ENCODE measurements at places on chromosomes 4 and X. TPM values are rescaled to one million over a fixed set of nuclear protein-coding genes. Genes with fewer than 3 reads are reported as not detected.

DNA sequence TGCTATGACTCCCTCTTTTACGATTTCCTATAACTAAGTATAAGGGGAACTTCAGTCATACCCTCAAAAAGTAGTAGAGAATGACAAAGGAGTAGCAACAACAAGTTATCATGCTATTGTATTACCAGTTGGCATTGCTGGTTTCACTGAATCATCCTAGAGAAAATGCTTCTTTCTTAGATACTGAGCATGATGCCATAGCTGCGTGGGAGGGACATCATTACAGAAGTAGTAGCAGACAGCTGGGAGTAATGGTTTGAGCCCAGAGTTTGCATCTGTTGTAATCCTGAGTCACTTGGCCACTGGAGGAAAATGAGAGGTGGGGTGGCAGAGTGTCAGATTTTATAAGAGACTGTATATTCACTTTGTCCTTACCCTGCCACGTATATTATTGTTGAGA is 38.6 kb downstream of the MTMR1 start:
- H3K27ac ChIP-seq: no peak overlapping the region
- H3K4me3 ChIP-seq: no peak overlapping the region
- H3K36me3 ChIP-seq: peaks cover 81% of the 10 kb centered on the region
- no peaks in the 10 kb centered on the region for H3K4me1 ChIP-seq
- no peak for DNase-seq
- no peaks in the 10 kb centered on the region for H3K27me3 ChIP-seq

DNA sequence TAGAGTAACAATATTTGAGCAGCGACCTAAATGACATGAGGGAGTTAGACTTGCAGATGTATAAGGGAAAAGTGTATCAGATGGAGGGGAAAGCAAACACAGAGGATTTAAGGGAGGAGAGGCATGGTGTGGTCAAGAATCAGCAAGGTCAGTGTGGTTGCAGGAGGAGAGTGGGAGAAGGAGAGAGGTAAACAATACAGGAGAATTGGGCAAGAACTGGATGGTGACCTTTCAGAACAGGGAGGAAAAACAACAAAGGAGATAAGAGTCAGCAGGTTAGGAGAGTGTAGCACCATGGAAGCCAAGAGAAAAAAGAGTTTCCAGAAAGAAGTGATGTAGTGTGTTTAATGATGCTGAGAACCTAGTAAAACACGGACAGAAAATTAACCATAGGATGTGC is 178.5 kb downstream of the PAPSS1 start:
- DNase-seq: no peak
- H3K4me3 ChIP-seq: no peak overlapping the region
- no peak overlapping the region for H3K27ac ChIP-seq
- H3K36me3 ChIP-seq: no peaks in the 10 kb centered on the region
- H3K27me3 ChIP-seq: no peaks in the 10 kb centered on the region
- H3K4me1 ChIP-seq: no peaks in the 10 kb centered on the region

DNA sequence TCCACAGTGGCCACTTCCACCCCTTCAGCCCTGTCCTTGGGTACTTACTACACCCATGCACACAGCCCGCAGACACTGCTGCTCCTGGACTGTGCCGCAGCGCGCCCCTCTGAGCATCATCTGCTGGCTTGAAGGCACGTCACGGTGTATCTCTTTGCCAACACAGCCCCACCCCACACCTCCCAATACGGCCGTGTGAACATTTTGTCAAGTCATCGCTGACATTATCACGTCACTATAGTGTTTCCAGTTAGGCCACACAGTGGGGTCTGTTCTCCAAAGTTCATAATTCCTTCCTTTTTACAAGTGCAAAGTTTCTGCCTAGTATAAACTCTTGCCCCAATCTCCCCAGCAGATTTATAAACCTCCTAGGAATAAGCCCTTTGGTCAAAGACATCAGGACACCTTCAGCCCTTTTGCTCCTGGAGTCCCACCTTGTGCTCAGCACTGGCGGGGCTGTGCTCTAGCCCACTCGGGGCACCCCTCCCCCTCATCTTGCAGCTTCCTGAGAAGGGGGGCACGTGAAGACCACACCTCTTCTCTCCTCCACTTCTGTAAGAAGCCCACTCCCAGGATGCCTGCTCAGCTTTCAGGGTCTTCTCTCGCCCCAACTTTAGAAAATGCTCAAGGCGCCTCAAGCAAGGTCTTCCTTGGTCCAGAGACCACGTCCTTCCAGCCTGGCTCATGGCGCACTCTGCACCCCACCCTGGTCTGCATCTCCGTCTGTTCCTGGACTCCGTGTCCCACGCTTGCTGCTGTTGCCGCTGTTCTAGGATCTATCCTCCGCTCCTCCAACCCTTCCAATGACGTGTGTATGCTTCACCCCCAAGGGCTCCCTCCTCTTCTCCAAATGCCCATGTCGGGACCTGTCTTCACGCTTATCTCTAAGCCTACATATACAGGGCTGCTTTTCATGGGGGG is 7.2 kb downstream of the FAM53A start:
- H3K36me3 ChIP-seq: no peaks in the 10 kb centered on the region
- no peak overlapping the region for H3K27ac ChIP-seq
- H3K27me3 ChIP-seq: no peaks in the 10 kb centered on the region
- no peaks in the 10 kb centered on the region for H3K4me1 ChIP-seq
- no peak overlapping the region for H3K4me3 ChIP-seq

DNA sequence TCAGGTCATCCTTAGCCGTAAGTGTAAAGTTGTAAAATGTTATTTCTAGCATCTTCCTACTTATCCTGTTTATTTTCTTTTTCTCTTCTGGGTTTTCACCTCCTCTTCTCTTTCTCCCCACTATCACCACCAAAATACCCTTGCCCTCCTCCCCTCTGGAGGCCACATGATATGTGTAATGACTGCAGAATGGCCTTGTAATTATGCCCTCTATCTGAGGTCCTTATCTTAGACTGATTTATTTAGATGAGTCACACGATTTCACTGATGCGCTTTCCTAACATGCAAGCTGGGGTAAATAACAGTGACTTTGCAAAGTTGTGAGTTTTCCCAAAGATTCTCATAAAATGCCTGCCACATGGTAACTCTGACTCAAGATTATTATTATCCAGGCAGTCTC is 231.8 kb upstream of the GPRIN3 start:
- H3K27me3 ChIP-seq: no peaks in the 10 kb centered on the region
- H3K36me3 ChIP-seq: no peaks in the 10 kb centered on the region
- DNase-seq: no peak
- H3K4me3 ChIP-seq: no peak overlapping the region
- no peaks in the 10 kb centered on the region for H3K4me1 ChIP-seq
- no peak overlapping the region for H3K27ac ChIP-seq

DNA sequence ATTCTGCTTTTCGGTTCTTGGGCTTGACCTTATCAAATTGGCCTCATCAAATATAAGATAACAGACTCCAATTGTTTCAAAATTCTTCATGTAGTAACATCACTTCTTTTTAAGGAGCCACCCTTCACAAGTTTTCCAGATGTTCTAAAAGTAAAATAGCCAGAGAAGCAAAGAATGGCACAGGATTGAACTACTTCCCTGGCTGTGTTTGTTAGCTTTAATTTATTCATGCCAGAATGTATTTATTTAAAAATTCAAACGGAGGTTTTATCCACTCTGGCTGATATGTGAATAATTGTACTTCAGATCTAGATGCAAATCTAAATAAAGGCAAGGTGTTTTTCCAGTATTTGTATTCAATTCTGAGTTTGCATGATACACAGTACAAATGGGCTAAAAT is 581.3 kb upstream of the TENM3 start:
- H3K27me3 ChIP-seq: no peaks in the 10 kb centered on the region
- H3K4me3 ChIP-seq: no peak overlapping the region
- DNase-seq: no peak
- peaks cover 10% of the 10 kb centered on the region for H3K4me1 ChIP-seq
- no peak overlapping the region for H3K27ac ChIP-seq
- no peaks in the 10 kb centered on the region for H3K36me3 ChIP-seq

DNA sequence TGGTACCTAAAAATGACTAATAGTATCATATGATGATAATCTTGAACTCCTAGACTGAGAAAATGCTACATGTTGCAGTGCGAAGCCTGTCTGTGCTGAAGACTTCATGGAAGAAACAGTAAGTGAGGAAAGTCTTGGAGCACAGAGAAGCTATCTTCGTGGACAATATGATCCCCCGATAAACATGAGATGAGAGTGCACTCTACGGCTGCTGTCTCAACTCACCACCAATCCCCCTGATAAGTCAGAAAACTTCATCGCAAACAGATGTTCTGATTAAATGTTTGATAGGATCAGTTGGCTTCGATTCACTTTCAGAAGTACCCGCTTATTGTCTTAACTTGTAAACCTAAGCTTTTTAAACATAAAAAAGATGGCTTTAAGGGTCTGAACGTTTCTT is 130.2 kb downstream of the ELOVL6 start:
- no peaks in the 10 kb centered on the region for H3K36me3 ChIP-seq
- no peak overlapping the region for H3K27ac ChIP-seq
- DNase-seq: no peak
- H3K4me3 ChIP-seq: no peak overlapping the region
- no peaks in the 10 kb centered on the region for H3K4me1 ChIP-seq

- peak overlapping the region; percentile 91 for H3K27ac ChIP-seq
- peaks cover 19% of the 10 kb centered on the region for H3K4me1 ChIP-seq
- H3K36me3 ChIP-seq: no peaks in the 10 kb centered on the region
- H3K4me3 ChIP-seq: peak overlapping the region; percentile 91
- DNase-seq: no peak
Measured at GRCh38 chr4:2842687-2843262, 869 bp upstream of the ADD1 start.

- H3K27me3 ChIP-seq: no peaks in the 10 kb centered on the region
- no peaks in the 10 kb centered on the region for H3K36me3 ChIP-seq
- no peak overlapping the region for H3K4me3 ChIP-seq
- H3K27ac ChIP-seq: no peak overlapping the region
Measured at GRCh38 chr4:60443796-60444195, 756.3 kb upstream of the ADGRL3 start.

DNA sequence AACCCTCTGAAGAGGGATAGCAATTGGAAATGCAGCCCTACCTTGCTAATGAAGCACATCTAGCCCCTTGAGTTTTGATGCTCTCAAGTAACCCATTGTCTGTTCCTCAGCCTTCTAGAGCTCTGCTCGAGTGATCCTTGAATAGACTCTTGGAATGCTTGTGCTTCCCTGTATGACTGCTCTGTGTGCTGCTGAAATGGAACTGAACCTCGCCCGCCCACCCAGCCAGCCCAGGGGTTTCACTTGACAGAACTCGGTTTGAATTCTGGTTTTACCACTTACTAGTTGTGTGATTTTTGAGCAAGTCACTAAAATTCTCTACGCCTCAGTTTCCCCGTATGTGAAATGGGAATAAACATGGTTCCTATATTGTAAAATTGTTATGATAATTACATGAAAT is 77.1 kb downstream of the MID2 start:
- no peaks in the 10 kb centered on the region for H3K27me3 ChIP-seq
- H3K27ac ChIP-seq: no peak overlapping the region
- no peak for DNase-seq
- no peaks in the 10 kb centered on the region for H3K4me1 ChIP-seq
- H3K4me3 ChIP-seq: no peak overlapping the region

GRCh38 chrX:34778916-34779315 is 121.8 kb upstream of the TMEM47 start:
- H3K36me3 ChIP-seq: no peaks in the 10 kb centered on the region
- no peaks in the 10 kb centered on the region for H3K27me3 ChIP-seq
- no peak for DNase-seq
- H3K4me1 ChIP-seq: no peaks in the 10 kb centered on the region
- H3K27ac ChIP-seq: no peak overlapping the region
- no peak overlapping the region for H3K4me3 ChIP-seq

DNA sequence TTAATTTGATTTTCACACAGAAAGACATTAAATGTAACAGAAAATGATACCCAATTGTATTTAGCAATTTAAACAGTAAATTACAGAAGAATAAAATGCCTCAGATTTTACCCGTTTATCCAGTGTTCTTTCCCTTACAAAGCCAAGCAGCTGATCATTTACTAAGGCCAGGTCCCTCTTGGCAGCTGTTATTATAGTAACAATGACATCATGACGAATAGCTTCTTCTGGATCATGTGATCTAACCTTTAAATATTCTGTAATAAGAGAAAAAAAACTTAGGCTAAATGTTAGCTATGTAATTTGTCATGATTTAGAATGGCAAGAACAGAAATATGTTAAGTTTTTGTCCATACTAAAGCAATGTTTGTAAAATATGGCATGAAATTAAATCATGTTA is 69.4 kb downstream of the PDS5A start:
- no peak overlapping the region for H3K27ac ChIP-seq
- H3K4me1 ChIP-seq: no peaks in the 10 kb centered on the region
- no peak overlapping the region for H3K4me3 ChIP-seq
- no peaks in the 10 kb centered on the region for H3K27me3 ChIP-seq

DNA sequence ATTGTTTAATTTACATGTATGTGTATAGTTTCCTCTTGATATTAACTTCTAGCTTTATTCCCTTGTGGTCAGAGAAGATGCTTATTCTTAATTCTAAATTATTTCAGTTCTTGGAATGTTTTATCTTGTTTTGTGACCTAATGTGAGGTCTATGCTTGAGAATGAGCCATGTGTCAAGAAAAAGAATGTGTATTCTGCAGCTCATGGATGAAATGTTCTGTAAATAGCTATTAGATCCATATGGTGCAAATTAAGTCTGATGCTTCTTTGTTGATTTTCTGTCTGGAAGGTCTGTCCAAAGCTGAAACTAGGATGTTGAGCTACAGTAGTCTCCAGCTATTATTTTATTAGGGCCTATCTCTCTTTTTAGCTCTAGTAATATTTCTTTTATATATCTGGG is 187.3 kb upstream of the RASGEF1B start:
- no peak for DNase-seq
- no peaks in the 10 kb centered on the region for H3K27me3 ChIP-seq
- H3K4me3 ChIP-seq: no peak overlapping the region
- peaks cover 9% of the 10 kb centered on the region for H3K4me1 ChIP-seq
- H3K36me3 ChIP-seq: no peaks in the 10 kb centered on the region
- H3K27ac ChIP-seq: no peak overlapping the region

GRCh38 chr4:25030277-25031076 is at the start of gene LGI2:
Gene LGI2, minus strand, starts transcription at chr4:25030946. Its CDS starts 253 bp downstream, at chr4:25030693.
- DNase-seq: peak; percentile 69
- no peaks in the 10 kb centered on the region for H3K36me3 ChIP-seq

DNA sequence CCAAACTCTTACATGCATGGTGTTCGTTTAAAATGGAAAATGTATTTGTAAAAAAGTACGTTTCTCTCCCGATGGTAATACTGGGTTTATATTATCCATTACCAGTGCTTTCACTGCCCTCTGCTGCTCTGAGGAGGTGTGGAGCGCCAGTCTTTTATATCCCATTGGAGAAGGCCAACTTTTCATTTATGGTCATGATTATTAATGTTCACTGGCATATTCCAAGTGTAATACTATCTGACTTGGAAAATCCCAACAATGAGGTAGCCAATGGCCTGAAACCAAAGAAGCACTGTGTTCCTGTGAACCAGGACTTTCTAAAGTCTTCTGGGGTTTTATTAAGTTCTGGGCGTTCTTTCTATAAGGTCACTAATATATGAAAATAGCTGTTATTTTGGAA is 80.7 kb downstream of the SYNPO2 start:
- H3K4me3 ChIP-seq: no peak overlapping the region
- H3K27me3 ChIP-seq: no peaks in the 10 kb centered on the region
- H3K36me3 ChIP-seq: no peaks in the 10 kb centered on the region
- peak overlapping the region; percentile 74 for H3K27ac ChIP-seq
- H3K4me1 ChIP-seq: peaks cover 83% of the 10 kb centered on the region
- no peak for DNase-seq

SORCS2 gene
- 5.1 TPM for total RNA-seq

STBD1 gene
- total RNA-seq: 25.5 TPM

ADGRA3 gene
- 23.2 TPM for total RNA-seq

DDX53 gene
- total RNA-seq: not detected

TRPC3 gene
- total RNA-seq: 0.20 TPM

C1QTNF7 gene
- total RNA-seq: 1.7 TPM

TMPRSS11F gene
- total RNA-seq: not detected

EDNRA gene
- total RNA-seq: 20.5 TPM

POU3F4 gene
- total RNA-seq: not detected

CFAP299 gene
- total RNA-seq: not detected

OR13H1 gene
- total RNA-seq: not detected

Data from heart left ventricle (tissue), 16 donors.